ENCODE measurements at places on chromosomes 16 and 17.

- DNase-seq = no peak
Measured at GRCh38 chr16:53769185-53769584, 65.2 kb downstream of the FTO start.

GRCh38 chr16:60642956-60643355, 1393.3 kb downstream of the CDH8 start:
- DNase-seq = no peak

DNA sequence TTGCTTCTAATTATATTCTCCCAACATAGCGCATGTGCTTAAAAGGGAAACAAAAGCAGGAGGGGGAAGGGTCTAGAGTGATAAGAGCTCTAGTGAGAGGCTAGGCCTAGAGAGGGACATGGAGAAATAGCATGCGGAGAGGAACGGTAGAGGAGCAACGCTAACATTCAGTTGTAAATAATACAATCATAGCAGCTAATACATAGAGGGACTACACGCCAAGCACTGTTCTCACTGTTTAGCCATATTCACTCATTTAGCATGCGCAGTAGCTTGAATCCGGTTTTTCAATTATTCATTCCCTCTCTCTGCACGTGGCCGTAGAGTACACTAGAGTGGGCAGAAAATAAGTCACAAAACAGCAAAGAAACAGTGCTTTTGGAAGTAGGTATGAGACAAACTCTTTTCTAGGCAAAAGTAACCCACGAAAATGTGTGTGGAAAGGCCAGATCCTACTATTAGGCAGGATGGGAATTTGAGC, 1.7 kb upstream of the ALOX12 start:
- DNase-seq = no peak

GRCh38 chr17:21140911-21141310, 14.1 kb downstream of the DHRS7B start:
- DNase-seq = no peak

Data from AG09319 (cell line).